Effector memory CD4-positive, alpha-beta T cell (primary cell): ENCODE measurements at places on chromosomes 2 and 18.
A peak's percentile ranks its signal among the peaks of the same experiment; 100 is the strongest.

- peak; percentile 44 for DNase-seq
Observed at GRCh38 chr2:160492401-160493226, 993 bp downstream of the RBMS1 start.

- DNase-seq: no peak
Observed at GRCh38 chr18:13256444-13257305, 38.1 kb downstream of the LDLRAD4 start.

GRCh38 chr2:165203689-165204559 is at the start of gene SCN3A:
Gene SCN3A (minus strand): TSS chr2:165204050. CDS start chr2:165176394, 27,656 bp downstream.
- no peak for DNase-seq

- no peak for DNase-seq
Observed at GRCh38 chr18:37588289-37588688, 22.7 kb upstream of the CELF4 start.

DNA sequence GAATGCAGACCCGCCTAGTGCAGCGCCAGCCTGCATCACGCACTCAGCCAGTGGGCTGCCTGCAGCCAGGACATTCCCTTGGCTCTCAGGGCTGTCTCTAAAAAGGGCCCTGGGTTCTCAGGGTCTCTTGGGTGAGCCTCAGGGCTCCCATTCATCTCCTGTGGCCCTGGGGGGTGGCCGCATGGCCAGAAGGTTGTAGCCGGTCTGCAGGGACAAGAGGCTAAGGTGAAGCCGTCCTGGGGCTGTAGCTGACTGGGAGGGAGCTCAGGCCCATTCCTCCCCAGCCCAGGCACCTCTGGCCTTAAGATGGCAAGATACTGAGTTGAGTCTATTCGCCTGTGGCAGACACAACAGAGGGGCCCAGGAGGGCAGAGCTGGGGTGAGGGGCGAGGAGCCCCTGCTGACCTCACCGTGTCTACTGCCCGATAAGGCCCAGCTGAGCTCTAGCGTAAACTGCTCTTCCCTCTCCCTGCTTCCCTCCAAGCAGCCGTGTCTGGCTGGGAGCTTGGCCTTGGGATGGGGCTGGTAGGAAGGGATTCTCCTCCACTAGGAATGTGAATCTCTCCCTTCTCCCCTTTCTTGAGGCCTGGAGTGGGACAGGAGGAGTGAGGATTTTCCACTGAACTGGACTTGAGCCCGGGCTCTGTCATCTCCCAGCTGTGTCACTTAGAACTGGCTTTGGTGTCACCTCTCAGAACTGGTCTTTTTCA is 37.9 kb downstream of the INHBB start:
- DNase-seq: no peak

- no peak for DNase-seq
Observed at GRCh38 chr2:46328291-46328690, 31.1 kb downstream of the EPAS1 start.

DNA sequence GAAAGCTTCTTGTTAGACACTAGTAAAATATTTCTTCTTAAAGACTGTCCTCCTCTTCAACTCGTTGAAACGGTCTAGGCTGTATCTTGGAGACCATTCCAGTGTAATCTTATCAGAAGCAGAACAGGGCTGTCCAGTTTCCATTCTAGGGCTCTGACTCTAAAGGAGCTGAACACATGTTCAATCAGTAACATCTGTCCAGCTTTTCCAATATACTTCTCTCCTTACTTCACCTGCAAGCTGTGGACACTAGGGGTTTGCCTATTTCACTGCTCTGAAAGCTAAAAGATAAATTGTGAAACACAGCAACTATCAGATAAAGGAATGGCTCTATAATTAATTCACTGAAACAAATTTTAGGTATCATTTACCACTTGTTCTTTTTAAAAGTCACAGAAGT is 73.8 kb downstream of the ZNF385B start:
- no peak for DNase-seq

DNA sequence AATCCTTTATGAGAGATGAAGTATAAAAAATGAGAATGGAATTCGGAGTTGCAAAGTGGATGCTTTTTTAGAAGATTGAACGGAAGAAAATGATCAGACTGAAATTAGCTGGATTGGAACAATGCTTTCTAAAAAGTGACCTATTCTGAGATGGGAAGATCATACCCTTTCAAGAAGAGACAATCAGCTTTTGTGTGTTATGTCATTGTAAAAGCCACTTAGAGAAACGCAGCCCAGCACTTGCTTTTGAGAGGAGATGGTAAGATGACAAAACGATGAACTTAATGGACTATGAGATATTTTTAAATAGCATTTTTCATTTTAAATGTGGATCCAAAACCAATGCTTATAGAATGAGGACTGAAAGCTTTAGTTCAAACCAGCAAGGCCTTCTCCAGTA is 871.4 kb upstream of the KLHL29 start:
- DNase-seq: no peak

GRCh38 chr2:102208774-102209173 is 22.0 kb downstream of the IL1RL2 start:
- no peak for DNase-seq
